ENCODE measurements at places on chromosomes 1 and 21. TPM values are rescaled to one million over a fixed set of nuclear protein-coding genes. Genes with fewer than 3 reads are reported as not detected.

DNA sequence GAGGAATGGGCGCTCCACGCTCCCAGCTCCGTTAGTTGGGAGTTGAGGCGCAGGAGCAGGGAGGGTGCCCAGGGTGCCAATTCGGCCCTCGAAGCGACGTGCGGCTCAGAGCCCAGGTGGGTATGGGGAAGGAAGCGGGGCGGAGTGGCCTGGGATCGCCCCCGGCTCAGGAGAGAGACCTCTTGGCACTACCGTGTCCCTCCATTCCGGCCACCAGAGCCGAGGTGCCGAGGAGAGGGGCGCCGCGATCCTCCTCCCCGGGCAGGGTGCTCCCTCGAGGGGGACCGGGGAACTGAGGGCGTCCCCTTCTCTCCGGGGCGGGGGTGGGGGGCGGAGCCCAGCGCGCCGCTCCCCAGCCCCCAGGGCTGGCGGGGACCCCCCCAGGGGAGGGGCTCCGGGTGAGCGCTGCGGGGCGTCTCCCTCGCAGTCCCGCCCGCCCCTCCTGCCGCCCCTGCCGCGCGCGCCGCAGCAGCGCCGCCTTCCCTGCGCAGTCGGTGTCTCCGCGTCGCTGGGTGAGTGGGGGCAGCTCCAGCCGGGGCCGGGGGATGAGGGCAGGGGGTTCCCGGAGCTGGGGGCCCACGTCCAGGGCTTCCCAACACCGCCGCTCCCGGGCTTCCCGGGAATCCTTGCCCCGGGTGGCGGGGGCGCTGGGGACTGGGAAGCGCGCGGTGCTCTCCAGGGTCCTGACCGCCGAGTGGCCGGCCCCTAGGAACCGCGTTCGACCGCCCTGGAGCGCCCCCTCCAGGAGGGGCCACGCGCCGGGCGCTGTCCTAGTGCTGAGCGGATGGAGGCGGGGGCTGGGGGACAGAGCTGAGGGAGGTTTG is at the start of gene HPCA:
TSS of gene HPCA (plus strand) at position 488 of the 824 bp plus-strand sequence. CDS start 2,408 bp downstream, outside the sequence.
- DNase-seq, result no peak

DNA sequence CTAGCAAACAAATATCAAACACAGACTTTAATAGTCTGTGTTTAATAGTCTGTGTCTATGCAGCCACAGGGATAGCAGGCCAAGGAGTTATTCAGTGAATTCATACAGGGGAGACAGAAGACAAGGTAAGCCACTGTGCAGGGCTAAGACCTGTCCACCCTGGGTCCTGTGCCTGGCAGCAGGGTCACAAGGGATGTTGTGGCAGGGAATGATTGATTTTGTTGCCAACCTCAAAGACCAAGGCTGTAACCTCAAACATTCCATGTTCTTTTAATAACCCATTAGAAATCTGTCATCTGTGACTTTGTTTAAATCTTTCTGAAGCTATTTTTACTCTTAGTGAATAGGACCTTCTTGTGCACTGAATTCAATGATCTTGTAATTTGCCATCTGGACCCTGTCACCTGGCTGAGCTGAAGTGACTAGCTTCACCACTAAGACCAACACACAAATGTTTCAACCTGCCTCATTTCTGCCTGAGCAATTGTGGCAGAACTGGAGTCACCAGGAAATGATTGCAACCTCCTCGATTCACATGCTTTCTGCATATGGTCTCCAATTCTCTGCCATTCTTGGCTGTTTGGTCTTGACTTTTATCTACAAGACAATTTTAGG is 154.2 kb downstream of the ASTN1 start:
- no peak for DNase-seq

DNA sequence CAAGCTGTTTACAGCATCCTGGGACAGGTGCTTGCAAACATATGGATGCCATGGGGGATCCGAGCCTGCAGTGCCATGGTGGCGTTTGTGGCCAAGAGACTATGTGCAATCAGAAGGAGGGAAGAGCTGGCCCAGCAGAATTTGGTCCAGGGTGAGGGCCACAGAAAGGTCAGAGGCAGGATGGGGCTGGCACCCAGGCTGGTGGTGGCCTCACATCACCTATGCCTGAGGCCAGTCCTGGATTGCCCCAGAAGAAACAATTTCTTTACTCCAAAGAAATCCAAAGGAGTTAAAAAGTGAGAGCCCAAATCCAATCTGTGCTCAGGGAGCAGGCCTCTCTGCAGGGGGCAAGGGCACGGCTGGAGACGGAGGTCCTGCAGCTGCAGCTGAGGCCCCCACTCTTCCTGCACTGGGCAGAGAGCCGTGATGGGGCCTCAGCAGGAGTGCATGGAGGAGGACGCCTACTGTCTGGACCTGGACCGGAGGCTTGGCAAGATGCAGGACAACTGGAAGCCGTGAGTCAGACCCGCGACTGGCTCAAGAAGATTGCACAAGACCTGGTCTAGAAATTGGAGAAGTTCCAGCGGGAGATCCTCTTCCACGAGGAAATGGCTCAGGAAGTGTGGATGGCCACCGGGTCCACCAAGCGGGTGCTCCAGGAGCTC is 163.5 kb downstream of the RYR2 start:
- DNase-seq, result no peak

GRCh38 chr1:116128664-116129063 is 17.5 kb downstream of the MAB21L3 start:
- no peak for DNase-seq

- DNase-seq, result no peak
Measured at GRCh38 chr1:198681252-198681651, 42.4 kb downstream of the PTPRC start.

GRCh38 chr1:156129687-156130577 is 15.4 kb downstream of the LMNA start:
- no peak for DNase-seq

DNA sequence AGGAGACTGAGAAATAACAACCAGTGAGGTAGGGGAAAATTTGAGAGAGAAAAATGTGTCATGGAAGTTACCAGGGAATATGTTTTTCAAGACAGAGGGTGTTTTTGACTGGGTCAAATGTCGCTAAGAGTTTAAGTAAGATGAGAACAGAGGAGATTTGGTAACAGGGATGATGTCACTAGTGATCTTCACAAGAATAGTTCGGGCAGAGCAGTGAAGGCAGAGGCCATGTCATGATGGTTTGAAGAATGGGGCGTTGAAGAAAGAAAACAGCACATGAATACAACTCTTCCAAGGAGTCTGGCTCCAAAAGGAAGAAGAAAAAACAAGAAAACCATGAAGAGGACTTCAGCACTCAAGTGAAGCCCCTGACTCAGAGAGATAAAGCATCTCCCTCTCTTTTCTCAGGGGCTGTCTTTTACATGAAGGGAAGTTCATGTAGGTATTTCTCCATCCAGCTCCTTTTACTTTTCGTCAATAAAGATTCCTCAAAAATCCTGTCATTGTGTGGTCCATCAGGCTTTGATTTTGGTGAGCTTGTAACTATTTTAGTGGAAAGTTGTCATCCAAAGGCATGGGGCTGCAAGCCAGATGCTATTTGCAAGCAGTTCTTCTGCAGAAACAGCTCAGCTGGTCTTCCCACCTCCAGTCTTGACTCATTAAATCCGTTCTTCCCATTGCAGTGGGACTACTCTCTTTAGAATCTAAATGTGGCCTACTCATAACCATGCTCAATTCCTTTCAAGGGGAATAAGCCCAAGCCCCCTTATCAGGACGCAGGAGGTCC is 397.3 kb downstream of the LMX1A start:
- no peak for DNase-seq

DNA sequence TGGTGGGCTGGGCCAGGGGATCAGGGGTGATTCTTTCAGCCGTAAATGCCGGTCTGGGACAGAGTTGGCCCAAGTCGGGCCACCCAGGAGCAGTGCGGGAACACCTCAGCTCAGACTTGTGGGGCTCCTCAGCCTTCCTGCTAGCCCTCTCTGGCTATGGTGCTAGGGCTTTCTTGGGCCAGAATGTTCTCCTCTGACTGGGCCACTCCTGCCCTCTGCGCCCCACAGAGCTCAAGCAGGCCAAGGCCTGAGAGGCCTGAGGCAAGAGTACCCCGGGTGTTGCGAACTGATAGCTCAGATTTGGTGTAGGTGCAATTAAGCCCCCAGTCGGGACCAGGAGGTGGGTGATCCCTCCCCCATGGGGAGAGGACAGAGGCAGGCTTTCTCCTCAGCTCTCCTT is 51.8 kb downstream of the LGR6 start:
- DNase-seq, result no peak

DNA sequence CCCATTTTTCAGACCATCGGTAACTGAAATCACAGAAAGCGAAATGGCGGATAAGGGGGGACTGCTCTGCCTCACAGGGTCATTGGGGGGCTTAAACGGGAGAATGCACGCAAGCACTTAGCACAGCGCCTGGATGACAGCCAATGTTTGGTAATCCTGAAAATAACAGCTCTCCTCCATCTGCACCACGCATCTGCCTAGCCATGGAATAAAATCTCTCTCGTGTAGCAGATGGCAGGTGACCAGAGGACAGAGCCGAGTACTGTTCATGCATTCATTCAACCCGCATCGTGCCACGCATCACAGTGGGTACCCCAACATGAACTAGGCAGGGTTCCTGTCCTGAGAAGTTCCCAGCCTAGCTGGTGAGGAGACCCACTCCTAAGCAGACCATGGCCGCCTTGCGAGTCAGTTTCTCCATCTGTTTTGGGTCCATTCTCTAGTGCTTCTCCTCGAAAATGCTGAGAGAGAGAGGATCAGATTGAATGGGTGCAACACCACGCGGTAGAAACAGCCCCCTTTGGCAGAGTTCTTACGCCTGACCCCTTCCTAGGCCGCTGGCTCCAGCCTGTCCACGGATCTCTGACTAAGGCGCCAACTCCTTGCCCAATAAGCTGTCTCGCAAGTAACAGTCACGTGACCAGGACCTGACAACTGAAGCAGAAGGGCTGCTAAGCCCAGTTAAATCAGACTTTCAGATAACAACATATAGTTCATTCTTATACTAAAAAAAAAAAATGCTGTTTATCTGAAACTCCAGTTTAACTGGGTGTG is 7.3 kb downstream of the SLC1A7 start:
- no peak for DNase-seq

DNA sequence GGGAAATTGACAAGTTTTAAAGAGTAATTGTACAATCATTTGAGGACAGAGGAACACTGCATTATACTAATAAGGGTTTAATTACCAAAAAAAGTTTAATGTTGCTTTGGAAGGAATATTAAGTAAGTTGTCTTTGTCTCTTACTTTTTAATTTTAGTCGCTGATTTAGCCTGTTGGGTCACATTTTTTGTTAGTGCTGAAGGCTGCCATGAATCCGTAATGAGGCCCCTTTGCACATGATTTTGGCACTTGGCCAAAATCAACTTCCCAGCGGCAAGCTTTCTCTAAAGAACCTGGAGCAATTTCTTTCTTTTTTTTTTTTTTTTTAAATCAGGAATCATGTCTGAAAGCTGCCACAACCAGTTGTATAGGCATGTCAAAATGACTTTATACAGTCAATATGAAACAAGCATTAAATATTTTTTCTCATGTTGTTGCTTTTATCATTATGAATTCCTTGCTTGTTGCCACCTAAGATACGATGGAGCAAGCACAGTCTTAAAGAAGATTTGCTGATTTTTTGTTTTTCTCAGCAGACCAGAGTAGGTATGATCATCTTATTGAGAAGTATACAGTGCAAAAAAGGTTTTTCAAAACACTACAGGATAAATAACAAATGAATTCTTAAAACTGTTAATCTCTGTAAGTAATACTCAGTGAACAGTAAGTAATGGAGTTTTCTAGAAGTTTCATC is 690.4 kb downstream of the USP25 start:
- no peak for DNase-seq

DNA sequence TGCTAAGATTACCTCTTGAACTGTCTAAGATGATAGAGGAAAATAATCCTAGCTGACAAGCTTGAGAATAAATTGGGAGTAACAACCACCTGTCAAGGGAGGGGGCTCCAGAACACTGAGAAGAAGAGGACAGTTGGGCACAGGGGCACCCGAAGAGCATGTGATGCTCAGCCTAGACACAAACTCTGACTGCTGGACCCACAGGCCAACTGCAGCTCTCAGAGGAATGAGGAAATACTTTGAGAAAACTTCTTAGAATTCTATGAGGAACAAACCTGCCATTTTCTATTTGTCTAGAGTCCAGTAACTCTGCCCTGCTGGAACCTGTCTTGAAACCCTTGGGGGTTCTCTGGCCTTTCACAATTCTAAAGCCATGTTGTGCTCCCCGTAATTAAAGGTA is 124.1 kb upstream of the KCNK2 start:
- no peak for DNase-seq

GRCh38 chr1:228804640-228805413 is 69.5 kb downstream of the RHOU start:
- no peak for DNase-seq

GRCh38 chr21:29084372-29084771 is 10.9 kb upstream of the CCT8 start:
- no peak for DNase-seq

VWA5B1 gene
- total RNA-seq, result not detected

TNFRSF1B gene
- total RNA-seq, result 1.5 TPM

WARS2 gene
- 14.8 TPM for total RNA-seq

PGLYRP3 gene
- total RNA-seq, result not detected

All from epithelial cell of proximal tubule (primary cell).